Stimulated activated CD8-positive, alpha-beta memory T cell treated with anti-CD3 and anti-CD28 coated beads, Interleukin-7, amount 100 ng/mL, for 1 hour (primary cell): ENCODE measurements at places on chromosomes 3 and 15.

GRCh38 chr3:185351396-185351795 lies 11.5 kb upstream of the MAP3K13 start:
- DNase-seq = no peak

DNA sequence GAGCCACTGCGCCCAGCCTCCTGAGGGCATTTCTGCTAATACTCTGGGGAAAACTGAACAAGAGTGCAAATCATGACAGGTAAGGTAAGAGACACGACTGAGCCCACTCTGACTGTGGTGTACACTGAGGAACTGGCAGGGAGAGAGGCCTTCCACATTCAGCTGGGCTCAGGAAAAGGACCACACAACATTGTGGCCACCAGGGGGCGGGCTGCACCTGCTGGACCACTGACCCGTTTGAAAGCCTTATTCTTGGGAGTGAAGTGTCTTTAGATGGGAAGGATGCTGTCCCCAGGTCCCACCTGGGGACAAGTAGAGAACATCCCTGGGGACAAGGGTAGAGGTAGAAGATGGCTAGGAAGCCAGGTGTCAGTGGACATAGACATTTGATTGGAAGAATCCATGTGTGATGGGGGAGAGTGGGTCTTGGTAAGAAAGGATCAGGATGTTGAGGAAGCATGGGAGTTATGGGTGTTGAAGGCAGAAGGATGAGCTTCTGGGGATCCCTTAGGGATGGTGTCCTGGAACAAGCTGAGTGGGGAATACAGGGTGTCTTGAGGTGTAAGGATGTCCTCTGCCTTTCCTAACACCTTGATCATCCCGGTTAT lies 6.2 kb upstream of the CTDSPL start:
- peak; percentile 49 for DNase-seq

GRCh38 chr15:89492111-89492641 lies 4.2 kb downstream of the RHCG start:
- DNase-seq = no peak

- DNase-seq = no peak
These were observed 17.8 kb upstream of the CP start for GRCh38 chr3:149239357-149239936.

DNA sequence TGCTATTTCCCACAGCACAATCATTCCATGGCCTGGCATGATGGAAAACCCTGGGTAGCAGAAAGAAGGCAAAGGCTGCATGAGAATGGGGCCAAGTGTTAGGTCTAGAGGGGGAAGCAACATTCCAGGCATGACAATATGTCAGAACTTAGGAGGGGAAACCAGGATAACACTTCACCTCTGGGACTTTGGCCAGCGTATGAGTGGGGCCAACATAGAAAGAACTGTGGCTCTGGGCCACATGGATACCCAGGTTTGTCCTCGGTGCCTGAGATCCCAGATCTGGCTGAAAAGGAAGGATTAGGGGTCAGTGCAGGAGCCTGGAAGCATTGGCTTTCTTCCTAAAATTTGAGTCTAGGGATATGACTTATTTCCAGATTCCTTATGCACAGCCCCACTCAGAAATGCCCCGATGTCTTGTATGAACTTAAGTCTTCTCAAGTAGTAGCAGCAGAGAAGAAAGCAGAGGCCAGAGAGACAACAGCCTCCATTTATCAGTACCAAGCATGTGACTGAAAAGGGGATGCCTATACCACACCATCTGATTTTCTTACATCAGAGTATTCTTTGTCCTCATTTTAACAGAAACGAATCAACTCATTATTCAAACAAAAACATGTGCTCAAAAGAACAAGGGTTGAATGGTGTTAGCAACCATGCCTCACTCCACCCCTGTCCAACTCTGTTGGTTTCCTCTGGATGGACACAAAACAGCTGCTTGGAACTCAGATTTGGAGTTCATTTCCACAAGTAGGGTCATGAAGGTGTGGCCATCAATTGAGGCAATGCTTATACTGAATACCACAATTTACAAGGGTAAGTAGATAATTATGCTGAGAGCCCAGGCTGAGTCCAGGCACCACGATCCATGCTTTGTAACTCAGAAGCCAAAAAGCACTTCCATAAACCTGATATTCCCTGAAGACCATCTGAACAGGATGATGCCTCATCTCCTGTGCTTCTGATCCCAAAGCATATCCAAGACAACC lies 43.7 kb upstream of the NDUFB4 start:
- no peak for DNase-seq

- DNase-seq = no peak
These were observed 6.6 kb upstream of the TRAK1 start for GRCh38 chr3:42084586-42084985.
